Left colon (tissue), 2 donors: ENCODE measurements at places on chromosomes 6 and 20.

DNA sequence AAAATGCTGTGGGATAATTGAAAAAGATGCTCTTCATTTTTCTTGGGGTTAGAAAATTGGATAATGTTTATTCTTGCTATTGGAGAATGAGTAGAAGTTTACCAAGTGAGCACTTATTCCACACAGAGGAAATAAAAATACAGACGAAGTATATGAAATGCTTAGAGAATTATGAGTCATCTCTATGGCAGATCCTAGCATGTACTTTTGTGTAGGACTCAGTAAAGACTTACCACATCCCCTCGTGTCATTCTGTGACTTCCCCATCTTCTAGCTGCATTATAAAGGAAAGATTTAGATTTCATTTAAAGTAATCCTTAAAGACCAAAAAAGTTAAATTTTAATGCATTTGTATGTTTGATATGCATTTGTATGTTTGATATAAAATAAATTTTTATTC lies 685.6 kb downstream of the TBC1D32 start:
- DNase-seq, result no peak

DNA sequence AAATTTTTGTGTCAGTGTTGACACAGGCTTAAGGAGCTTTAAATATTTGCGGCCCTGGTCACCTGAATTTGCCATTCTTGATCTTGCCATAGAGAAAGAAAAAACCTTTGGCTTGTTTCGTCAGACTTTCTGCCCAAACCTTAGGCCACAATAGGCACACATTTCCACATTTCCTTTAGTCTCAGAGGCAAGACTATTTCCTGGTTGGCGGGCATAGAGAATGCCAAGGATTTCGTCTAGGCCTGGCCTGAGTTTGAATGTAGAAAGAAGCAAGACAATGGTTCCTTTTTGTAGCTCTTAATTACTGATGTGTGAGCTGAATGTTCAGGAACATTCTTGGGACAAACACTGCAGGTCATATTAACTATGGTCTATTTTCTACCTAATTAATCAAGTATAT lies 108.1 kb downstream of the TRMT11 start:
- DNase-seq, result no peak

DNA sequence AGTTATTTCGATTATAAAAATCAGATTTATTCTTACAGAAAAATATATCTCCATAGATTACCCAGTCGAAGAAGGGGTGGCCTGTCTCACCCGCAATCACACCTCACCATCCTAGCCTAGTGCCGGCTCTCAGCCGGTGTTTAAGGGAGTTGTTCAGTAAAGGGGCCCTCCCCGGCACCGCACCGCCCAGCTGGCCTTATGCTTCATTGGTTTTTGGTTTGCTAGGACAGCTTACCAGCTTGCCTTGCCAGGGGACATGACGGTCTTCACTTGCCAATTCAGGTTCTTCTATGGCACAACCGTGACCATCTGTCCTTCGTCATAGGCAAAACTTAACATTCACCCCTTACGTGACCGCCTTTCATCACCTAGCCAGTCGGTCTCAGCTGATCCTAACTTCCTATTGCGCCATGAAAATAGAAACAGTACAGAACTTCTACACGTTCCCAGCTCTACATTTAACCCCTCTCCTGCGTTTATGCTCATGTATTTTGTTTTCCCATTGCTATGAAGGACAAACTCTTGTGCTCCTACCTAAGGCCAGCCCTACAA lies 44.7 kb upstream of the SLC22A16 start:
- no peak for DNase-seq

- DNase-seq, result no peak
These were observed 8.1 kb upstream of the GUCA1A start for GRCh38 chr6:42165016-42165415.

- DNase-seq, result no peak
These were observed 8.6 kb downstream of the SNPH start for GRCh38 chr20:1274485-1275311.

- no peak for DNase-seq
These were observed 42.8 kb downstream of the GPR6 start for GRCh38 chr6:110020888-110021287.

- DNase-seq, result peak; percentile 53
These were observed 192.0 kb downstream of the PREX1 start for GRCh38 chr20:48635791-48636267.

DNA sequence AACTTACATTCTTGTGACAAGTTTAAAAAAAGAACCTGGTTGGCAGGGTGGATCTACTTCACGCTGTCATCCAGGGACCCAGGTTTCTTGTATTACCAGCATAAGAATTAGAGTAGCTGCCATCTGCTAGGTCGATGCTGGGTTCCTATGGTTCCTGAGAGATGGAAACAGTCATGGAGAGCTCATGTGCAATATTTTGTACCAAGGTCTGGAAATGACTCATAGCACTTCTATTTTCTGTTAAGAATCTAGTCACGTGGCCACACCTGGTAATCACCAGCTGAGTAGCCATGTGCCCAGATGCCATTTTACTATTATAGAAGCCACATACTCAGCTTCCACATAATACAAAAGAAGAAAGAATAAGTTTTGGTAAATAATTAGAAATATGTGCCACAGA lies 171.3 kb downstream of the CD83 start:
- DNase-seq, result no peak

DNA sequence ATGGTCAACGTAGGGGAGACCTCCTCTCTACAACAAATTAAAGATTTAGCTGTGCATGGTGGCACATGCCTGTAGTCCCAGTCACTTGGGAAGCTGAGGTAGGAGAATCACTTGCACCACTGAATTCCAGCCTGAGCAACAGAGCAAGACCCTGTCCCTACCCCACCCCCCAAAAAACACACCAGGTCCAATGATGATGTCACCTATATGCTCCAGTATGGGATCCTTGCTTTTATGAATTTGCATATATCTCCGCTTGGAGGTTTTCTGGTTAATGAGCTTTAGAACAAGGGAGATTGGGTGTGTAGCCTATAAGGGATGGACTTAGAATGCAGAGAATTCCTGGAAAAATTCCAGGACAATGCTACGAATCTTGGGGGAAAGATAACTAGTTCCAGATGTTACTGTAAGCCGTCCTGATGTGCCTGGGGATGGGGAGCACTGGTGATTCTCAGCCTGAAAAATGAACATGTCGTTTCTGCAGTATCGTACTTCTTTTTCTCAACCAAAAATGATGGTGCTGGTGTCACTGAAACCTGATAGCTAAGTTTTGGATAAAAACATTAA lies 61.1 kb downstream of the ZBTB2 start:
- DNase-seq, result no peak

- no peak for DNase-seq
These were observed 297.8 kb downstream of the GJA1 start for GRCh38 chr6:121733234-121733633.

DNA sequence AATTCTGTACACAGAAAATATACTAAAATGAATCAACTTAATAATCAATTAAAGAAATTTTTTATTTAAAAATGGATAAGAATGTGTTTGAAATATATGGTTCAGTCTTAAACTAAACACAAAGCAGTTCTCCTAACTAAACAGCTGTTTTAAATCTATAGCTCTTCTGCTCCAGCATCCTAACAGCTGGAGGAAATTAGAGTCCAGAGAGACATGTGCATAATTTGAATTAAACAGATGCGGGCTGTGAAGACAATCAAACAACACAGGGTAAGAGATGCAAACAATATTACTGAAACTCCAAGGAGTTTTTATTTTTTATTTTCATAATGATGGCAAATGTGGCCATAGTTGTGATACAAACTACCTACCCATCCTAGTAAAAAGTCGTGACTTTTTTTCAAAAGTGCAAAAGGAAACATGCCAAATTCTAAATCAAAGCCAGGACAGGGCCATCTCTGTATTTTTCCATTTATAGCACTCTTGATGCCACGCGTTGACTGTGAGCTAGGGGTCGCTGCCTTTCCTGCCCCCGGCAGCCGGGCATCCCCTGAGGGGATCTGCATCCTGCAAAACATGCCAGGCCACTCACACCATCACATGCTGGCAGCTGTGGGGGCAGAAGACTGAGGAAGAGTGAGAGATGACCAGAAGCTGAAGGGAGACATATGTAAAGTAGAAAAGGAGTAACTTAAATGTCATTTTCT lies 310.6 kb downstream of the PRKN start:
- no peak for DNase-seq

DNA sequence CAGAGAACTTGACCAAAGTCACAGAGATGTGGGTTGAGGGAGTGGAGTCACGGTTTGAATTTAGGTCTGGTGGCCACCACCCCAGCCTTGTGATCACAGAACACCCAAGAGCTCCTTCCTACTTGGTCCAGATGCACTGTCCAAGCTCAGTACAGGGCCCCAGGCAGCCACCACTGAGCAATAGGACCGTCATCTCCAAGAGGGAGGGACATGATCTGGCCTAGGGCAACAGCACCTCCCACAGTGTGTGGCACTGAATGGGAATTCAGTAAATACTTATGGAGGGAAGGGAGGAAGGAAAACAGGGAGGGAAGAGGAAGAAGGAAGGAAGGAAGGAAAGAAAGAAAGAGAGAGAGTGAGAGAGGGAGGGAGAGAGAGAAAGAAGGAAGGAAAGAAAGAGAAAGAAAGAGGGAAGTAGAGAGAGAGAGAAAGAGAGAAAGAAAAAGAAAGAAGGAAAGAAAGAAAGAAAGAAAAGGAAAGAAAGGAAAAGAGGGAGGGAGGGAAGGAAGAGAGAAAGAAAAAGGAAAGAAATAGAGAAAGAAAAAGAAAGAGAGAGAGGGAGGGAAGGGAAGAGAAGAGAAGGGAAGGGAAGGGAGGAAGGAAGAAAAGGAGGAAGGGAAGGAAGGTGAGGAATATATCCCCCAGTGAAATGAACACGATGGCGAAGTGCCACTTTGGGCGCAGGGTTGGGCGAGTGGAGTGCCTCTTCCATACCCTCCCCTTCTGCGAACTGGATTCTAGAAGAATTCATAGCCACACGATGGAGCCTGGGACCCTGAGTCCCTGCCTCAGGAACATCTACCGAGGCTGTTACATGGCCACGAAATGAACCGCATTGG lies 243.7 kb downstream of the TFAP2C start:
- no peak for DNase-seq

GRCh38 chr20:45861221-45862075 lies 4.0 kb downstream of the ZSWIM3 start:
- peak; percentile 32 for DNase-seq
